ENCODE measurements at places on chromosomes 1 and 21.
A peak's percentile ranks its signal among the peaks of the same experiment; 100 is the strongest.

- no peak for DNase-seq
These were observed 78.5 kb downstream of the ITPKB start for GRCh38 chr1:226660410-226661182.

DNA sequence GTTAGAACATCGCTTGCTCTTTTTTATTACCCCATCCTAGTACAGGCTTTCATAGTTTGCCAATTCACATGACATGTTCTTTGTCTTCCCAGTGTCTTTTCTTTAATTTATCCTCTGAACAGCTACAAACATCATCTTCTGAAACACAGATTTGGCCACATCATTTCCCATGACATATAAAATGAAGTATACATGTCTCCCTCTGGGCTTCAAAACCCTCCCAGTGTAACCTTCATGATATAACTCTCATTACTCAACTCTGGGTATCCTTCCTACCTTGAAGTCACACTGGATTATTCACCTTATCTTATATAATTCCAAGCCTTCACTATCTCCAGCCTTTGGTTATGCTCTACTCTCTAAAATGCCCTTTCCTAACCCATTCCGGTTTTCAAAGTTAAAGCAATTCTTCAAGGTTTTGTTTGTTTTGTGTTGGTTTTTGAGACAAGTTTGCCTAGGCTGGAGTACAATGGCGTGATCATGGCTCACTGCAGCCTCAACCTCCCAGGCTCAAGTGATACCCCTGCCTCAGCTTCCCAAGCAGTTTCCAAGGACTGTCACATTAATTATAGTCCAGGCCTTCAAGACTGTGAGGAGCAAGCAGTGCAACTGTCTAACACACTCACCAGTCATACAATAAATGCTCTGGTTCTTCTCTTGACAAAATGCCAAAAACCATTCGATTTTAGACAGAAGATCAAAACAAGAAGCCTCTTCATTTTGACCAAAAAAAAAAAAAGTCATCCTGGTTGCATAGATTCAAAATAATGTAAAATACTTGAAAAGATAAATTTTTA lies 5.8 kb downstream of the RGS1 start:
- no peak for DNase-seq

DNA sequence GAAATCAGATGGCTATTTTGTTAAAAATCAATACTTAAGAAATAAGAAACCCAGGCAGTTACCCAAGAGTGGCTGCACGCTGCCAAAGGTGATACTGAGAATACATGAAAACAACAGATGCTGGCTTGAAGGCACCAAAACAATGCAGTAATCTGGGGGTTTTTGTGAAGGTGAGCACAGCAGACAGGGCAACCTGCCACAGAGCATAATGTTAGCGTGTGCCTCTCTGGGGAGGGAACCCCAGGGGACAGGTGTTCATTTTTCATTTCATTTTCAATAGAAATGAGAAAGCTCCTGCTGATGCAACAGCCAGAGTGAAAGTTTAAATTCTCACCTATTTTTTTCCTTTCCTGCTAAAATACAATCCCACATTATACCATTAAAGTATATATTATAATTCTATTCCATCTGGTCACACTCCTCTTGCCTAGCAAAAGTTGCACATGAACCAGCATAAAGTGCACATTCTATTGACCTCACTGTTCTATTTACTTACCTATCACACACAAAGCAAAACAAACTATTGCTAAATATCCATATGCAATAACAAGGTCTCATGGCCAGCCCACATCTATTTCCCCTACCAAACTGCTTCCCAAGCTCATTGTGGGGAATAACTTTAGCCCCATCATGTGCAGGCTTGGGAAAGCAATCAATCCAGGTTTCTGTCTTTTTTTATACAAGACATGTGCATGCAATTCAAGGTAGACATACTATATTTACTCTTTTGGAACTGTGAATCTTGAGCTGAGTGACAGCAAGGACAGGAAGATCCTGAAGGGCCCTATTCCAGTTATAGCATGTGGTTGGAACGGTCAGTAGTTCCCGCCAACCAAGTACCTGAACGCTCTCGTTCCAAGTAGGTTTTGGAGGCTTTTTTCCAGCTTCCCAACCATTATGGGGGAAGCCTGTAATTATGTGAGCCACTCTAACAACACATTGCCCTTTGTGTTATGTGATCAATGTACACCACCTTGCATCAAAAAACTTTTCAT lies 173.6 kb downstream of the RERE start:
- peak; percentile 27 for DNase-seq

- no peak for DNase-seq
These were observed 25.5 kb downstream of the GRIK1 start for GRCh38 chr21:29914326-29914725.

DNA sequence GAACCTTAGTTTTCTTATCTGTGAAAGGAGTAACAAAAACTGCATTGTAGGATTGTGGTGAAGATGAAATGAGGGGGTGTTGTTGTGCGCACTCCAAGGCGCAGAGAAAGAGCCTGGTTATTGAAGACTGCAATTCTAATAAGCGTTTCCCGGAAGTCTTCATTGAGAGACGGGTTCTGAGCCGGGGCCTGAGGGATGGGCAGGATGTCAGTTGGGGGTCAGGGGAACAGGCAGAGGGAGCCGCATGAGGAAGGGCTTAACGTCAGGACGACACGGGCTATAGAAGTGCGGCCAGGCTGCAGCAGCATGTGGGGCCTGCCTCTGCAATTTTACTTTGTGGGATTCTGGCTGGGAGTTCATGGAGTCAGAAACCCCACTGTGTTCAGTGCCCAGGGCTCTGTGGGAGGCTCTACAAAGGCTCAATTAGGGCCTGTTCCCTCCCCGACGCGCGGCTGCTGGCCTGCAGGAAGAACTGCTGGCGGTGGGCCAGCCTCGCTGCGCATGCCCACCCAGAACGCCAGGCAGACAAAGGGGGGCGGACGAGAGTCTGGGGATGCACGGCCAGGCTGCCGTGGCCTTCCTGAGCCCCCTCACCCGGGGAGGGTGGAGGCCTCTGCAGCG lies 20.7 kb downstream of the TRIM62 start:
- DNase-seq = peak; percentile 85

Data from DMS79 treated with DMSO at 0.1 percent for 48 hours (cell line).